Glutamatergic neuron (in vitro differentiated cells): ENCODE measurements at places on chromosomes 12 and 14.

DNA sequence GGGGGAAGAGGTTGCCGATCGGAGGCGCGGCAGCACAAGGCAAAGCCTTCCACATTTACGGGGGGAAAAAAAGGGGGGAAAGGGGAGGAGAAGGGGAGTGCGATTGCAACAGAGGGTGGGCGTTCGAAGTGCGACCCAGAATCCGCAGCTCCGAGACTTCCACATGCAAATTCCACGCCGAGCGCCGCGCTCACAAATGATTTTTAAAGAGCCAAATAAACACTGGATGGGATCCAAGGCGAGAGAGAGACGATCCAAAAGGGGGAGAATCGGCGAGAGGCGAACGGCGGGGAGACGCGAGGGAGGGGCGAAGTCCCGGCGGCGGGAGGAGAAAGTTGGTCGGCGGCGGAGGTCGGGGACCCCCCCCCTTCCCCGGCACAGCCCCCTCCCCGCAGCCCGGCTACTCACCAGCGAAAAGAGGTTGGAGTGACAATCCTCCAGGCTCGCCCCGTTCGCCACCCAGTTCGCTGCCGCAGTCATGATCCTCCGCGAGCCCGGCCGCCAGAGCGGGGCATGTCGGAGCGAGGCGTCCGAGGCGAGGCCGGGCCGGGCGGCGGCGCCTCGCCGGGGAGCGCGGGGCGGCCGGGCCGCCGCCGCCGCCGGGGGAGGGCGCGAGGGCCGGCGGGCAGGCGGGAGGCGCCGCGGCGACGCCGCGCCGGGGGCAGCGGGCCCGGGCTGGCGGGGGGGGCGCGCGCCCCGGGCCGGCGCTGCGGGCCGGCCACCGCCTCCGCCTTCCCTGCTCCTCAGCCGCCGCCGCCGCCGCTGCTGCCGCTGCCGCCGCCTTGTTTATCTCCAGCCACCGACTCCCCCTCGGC, 634 bp downstream of the MED13L start:
- DNase-seq: peak; percentile 84

DNA sequence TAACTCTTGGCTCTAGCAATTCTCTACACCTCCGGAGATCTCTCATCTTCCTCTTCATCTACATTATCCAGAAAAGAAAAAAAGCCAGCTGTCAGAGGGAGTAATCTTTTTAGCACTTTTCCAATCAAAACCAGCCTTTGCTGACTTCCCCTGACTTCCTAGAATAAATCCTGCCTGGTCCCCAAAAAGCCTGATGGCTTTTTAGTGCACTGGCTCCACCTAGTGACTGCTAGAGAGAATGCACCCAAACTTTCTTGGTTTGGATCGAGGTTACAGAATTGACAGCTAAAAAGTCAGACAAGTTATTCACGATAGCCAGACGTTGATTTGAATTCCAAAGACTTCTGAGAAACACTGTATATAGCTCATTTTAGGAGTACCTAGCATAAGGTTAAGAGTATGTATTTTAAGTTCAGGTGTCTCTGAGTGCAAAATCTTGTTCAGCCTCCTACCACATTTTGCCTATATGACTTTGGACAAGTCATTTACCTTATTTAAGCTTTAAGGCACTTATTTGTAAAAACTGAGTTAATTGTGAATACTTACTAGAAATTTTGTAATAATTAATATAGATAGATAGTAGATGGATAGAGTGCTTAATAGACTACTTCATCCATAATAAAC, 185.7 kb upstream of the GRIN2B start:
- DNase-seq: peak; percentile 60

GRCh38 chr12:105431537-105432100, 101.1 kb downstream of the C12orf75 start:
- DNase-seq: no peak

GRCh38 chr14:23299211-23299957, 3.3 kb downstream of the PPP1R3E start:
- DNase-seq: no peak

DNA sequence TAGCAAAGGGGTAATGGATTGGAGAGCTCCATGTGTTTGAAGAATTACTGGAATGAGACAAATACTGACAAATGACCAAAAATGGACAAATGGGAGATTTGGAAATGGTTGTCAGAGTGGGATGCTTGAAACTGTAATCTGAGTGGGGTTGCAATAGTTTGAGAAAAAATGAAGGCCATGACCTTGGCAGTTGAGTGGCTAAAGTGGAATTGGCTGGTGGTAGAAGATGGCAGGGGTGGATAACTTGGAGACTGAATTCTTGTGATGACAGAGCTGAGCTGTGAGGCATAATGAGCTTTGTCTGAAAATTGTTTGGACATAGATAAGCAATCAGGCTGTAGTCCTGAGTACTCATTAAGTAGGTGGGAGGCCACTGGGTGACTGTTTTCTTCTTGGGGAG, 222.5 kb upstream of the PRICKLE1 start:
- DNase-seq: no peak

DNA sequence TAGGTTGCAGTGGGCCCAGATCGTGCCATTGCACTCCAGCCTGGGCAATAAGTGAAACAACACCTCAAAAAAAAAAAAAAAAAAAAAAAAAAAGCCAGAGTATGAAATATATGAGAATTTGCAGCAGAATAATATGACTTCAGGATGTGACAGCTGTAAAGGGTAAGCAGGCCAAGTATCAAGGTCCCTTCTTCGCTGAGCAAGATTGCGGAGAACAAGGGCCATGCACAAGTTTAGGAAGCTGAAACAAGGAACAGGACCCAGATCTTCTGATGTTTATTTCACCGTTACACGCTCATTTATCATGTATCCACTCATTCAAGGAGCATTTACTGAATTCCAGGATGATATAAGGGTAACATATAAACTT, 659 bp upstream of the FOXJ2 start:
- no peak for DNase-seq

DNA sequence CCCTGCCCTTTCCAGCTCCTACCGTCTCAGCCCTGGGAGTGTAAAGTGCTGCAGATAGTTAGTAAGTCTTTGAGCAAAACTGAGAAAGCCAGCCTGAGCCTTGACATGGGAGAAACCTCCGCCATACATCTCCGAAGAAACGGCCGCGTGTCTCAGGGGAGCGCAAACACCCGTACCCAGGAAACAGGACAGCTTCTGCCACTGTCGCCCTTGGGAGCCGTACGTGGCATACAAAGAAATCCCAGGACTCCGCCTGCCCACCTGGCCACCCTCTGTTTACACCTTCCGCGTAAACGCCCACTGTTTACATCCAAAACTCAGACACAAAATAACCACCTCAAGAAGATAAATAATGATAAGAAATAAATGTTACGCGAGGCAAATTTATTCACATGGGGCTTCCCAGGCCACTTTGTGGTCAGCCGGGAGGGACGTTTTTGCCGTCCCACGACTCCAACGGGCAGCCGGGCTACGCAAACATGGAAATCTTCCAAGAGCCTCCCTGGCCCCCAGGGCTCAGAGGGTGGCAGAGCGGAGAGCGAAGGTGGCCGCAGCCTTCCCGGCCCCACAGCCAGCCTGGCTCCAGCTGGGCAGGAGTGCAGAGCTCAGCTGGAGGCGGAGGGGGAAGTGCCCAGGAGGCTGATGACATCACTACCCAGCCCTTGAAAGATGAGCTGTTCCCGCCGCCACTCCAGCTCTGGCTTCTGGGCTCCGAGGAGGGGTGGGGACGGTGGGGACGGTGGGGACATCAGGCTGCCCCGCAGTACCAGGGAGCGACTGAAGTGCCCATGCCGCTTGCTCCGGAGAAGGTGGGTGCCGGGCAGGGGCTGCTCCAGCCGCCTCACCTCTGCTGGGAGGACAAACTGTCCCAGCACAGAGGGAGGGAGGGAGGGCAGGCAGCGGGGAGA, at the start of gene BDKRB2:
TSS of gene BDKRB2 (plus strand) at position 689 of the 908 bp plus-strand sequence. CDS start 32,269 bp downstream, outside the sequence.
- DNase-seq: peak; percentile 84

DNA sequence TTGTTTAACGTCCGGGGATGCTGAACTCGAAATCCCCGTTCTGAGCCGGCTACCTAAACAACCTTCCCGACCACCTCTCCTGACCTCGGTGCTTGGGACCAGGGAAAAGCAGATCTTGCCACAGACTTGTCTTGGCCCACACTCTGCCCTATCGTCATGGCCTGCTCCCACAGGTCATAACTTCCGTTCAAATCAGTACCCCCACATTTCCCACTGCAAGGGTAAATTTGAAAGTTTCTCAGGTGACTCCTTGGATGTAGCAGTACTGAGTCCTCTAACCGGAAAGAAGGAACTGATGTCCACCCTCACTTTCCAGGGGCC, 612 bp upstream of the RBM23 start:
- DNase-seq: no peak

GRCh38 chr14:75647640-75648039, 13.0 kb downstream of the ERG28 start:
- no peak for DNase-seq

GRCh38 chr14:55274146-55274545, 2.9 kb downstream of the FBXO34 start:
- no peak for DNase-seq

GRCh38 chr12:26277506-26278246, 82.3 kb downstream of the SSPN start:
- no peak for DNase-seq

GRCh38 chr12:48866052-48866711, 512 bp upstream of the RND1 start:
- no peak for DNase-seq

DNA sequence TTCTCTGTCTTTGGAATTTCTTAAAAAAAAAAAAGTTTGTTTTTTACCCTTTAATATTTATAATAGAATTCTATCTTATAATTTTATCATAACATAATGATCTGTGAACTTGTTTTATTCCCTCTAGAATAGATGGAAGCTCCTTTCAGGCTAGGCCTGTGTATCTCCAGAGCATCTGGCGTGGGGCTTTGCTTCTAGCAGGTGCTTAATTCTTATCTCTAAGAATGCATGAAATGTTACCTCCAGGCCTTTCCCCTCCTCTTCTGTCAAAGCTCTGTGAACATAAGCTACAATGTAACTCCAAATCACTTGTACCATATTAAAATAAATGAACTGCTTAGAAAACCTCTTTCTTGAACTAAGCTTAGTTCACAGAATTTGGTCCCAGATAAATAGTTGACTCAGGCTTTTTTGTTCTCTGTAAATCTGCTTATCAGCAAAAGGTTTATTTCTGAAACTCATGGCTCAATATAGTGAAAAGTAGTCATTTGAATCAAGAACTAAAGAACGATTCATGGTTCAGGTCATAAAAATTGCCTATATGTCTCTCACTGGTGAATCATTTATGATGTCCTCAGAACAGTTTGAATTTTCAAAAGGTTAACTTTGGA, 407.1 kb downstream of the TRHDE start:
- no peak for DNase-seq

GRCh38 chr12:95202691-95203486, 14.4 kb downstream of the FGD6 start:
- DNase-seq: no peak

DNA sequence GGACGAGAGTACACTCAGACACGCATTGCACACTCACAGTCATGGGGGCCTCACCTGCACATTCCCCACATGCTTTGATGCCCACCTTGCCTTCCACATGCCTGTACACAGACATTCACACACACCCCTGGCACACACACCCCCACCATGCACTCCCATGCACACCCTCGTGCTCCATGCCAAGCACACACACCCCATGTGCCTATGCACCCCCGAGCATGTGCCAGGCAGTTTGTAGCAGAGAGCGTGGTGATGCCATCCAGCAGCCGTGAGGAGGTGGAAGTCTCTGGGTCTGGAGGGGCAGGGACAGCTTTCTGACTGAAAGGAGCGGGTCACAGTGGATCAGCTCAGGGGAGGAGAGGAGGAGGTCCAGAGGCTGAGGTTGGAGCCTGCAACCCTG, 10.7 kb upstream of the NXPH4 start:
- no peak for DNase-seq

- no peak for DNase-seq
Measured at GRCh38 chr12:124597041-124597440, 29.6 kb upstream of the NCOR2 start.

DNA sequence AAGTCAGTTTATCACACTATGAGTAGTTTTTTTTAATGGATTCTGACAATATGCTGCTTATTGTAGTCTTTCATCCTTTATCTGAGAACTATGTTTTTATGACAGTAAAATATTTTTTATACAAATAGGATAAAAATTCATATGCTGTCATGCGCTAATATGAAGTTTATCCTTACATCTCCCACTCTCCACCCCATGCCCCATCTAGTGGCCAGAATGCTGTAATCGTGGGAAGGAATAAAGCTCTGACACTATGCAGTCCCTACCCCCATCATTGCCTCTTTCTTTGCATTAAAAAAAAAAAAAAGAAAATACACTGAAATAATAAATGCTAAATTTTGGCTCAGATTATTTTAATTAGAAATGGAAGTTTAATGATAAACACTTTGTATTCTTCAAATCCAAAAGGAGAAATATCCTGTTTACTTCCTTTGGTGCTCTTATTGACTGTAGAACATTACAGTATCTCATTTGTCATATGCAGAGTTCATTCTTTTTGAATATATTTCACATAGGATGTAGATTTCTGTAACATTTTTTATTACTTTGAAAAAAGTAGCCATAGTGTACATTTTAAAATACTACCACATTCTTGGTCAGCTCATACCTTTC, 145.9 kb upstream of the SLCO1C1 start:
- peak; percentile 43 for DNase-seq

- DNase-seq: no peak
Measured at GRCh38 chr14:70188322-70188658, 461 bp downstream of the SLC8A3 start.

GRCh38 chr14:71388336-71388735, 481.1 kb downstream of the PCNX1 start:
- no peak for DNase-seq

GRCh38 chr12:91874086-91874865, 271.4 kb downstream of the BTG1 start:
- DNase-seq: no peak

- DNase-seq: no peak
Measured at GRCh38 chr14:96626121-96626768, 124.1 kb downstream of the PAPOLA start.

- no peak for DNase-seq
Measured at GRCh38 chr14:96284008-96284407, 28.0 kb downstream of the BDKRB1 start.

- DNase-seq: no peak
Measured at GRCh38 chr12:107684990-107685359, 624 bp upstream of the PWP1 start.

DNA sequence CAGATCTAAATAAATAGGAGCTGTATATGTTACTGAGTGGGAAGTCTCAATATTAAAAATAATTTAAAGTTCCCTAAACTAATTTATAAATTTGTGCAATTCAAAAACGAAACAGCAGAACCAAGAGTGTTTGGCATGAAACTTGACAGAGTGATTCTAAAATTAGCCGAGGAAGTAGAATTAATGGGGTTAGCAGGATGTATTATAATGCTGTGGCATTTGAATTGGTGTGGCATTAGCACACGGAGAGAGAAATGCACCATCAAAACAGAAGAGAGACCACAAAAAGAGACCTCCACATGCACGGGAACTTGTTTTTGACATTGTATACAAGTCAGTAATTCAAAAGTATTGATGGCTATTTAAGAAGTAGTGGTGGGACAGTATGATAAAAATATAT, 366.0 kb upstream of the RGS6 start:
- no peak for DNase-seq

- DNase-seq: no peak
Measured at GRCh38 chr12:104578453-104578852, 121.7 kb downstream of the CHST11 start.
